ENCODE measurements at places on chromosomes 11 and 22.
A peak's percentile ranks its signal among the peaks of the same experiment; 100 is the strongest.

DNA sequence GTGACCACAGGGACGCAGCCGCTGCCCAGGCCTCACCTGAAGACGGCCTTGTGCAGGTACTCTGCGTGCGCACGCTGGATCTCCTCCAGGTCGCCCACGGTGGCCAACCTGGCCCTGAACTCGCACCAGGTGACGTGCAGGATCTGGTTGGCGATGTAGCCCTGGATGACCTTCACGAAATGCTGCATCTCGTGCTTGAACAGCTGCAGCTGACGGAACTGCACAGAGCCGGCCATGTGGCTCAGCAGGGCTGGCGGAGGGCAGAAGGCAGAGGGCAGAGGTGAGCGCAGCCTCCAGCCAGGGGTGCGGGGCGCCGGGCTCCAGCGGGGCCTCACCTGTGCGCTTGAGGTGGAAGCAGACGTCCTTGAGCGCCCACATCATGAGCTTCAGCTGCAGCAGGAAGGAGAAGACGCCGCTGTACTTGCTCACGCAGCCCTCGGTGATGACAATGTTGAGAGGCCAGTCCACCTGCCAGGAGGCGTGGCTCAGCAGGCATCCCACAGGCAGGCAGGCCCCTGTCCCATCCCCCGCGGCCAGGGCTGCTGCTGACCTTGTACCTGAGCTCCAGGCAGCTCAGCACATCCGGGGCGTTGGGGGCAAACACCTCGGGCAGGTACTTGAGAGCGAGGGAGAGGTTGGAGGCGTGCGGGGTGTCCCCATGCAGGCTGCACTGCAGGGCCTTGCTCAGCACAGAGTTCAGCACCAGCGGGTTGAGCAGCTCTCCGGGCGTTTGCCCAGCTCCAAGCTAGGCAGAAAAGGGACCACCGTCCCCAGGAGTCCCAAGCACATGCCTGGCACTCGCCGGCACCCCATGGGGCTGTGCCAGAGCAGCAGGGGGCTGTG lies 17.6 kb downstream of the SELENOO start:
- DNase-seq, result no peak

DNA sequence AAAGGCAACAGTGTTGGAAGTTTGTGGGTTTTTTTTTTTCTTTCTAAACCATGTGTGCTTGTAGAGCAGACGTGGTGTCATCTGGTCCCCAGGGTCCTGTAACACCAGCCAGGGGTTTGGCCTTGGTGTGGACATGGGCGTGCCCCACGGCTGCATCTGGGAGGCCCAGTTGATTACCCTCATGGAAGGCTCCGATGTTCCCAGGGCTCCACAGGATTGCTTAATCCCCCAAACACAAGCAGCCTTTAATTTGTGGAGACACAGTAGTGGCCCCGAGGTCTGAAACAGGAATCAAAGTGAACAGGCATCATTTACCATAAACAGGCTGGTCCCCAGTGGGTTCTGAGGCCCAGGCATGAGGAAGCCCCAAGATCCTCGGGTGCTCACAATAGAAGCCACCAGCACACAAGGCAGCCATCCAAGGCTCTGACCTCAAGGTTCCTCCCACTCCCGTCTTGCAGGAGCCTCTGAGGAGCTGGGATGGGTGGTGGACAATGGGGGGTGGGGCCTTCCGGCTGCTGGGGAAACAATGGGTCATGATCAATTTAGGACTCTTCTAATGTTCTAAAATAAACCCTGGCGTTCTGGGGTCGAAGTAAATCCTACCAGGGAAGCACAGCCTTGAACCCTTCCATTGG lies 115.0 kb upstream of the CD82 start:
- DNase-seq, result no peak

DNA sequence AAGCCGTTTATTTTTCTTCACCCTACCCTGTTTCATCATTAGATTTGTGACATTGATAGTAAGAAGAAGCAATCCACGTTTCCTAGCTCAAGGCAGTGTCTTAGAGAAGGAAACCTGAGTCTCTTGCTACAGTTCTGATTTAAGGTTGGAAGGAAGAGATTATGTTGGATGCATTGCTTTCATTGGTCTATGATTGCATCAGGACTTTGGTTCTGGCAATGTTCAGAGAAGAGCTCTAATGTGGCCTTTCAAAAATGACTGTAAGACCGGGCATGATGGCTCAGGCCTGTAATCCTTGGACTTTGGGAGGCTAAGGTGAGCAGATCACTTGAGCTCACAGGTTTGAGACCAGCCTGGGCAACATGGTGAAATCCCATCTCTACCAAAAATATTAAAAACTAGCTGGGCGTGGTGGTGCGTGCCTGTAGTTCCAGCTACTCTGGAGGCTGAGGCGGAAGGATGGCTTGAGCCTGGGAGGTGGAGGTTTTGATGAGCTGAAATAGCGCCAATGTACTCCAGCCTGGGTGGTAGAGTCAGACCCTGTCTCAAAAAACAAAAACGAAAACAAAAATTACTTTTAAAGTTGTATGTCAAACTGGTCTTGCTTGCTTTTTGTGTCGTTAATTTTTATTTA lies 4.1 kb downstream of the NUCB2 start:
- DNase-seq, result no peak

- DNase-seq, result no peak
Observed at GRCh38 chr11:59283311-59283710, 70.6 kb upstream of the MPEG1 start.

GRCh38 chr22:44604455-44604854 lies 97.5 kb upstream of the PRR5 start:
- DNase-seq, result no peak

GRCh38 chr11:108857382-108857781 lies 192.5 kb downstream of the DDX10 start:
- DNase-seq, result peak; percentile 23

DNA sequence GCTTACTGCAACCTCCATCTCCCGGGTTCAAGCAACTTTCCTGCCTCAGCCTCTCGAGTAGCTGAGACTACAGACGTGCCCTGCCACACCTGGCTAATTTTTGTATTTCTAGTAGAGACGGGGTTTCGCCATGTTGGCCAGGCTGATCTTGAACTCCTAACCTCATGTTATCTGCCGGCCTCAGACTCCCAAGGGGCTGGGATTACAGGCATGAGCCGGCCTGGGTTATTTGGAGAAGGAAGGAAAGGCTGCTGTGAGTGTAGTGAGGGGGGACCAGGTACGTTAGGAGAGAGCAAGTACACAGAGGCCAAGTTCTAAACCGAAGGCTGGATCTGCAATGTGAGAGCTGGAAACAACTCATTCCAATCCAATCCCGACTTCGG lies 453 bp downstream of the BATF2 start:
- no peak for DNase-seq

GRCh38 chr11:134471716-134472455 lies 59.8 kb upstream of the B3GAT1 start:
- no peak for DNase-seq

- DNase-seq, result peak; percentile 73
Observed at GRCh38 chr22:37077802-37078448, 26.4 kb downstream of the KCTD17 start.

GRCh38 chr22:36243986-36244385 lies 4.7 kb upstream of the APOL2 start:
- DNase-seq, result no peak

DNA sequence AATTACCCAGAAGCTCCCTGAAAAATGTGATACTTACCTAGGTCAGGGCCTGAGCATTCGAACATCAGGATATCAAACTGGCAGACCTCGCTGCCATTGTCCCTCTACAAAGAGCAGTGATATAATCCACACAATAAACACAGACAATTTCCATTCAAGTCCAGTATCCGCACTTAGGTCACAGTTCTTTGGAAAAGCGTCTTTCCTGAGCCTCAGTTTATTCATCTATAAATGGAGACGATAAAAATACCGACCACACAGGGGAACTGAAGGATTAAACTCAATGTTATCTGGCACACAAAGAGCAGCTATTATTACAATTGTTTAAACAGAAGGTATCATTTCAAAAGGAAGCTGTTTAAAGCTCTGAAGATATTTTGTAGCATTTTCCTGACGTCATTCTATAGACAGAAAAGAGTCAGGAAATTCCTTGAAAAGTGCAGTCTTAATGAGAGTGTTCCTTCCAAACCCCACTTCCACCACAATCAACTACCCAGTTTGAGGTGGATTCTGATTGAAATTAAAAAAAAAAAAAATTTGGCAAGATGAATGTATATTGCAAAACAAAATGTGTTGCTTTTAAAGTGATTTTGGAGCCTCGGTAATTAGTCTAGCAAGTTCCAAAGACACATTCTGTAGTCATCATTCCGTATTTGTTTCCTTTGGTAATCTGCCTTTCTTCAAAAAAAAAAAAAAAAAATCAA lies 47.2 kb upstream of the IGSF9B start:
- DNase-seq, result no peak

GRCh38 chr11:96215110-96215782 lies 127.7 kb downstream of the MAML2 start:
- no peak for DNase-seq

- DNase-seq, result no peak
Observed at GRCh38 chr11:66443602-66444001, 5.0 kb upstream of the MRPL11 start.
